Activated effector memory CD4-positive, alpha-beta T cell treated with Interleukin-2 at 50 U/mL for 16 hours (primary cell): ENCODE measurements at places on chromosomes 6 and 20.

DNA sequence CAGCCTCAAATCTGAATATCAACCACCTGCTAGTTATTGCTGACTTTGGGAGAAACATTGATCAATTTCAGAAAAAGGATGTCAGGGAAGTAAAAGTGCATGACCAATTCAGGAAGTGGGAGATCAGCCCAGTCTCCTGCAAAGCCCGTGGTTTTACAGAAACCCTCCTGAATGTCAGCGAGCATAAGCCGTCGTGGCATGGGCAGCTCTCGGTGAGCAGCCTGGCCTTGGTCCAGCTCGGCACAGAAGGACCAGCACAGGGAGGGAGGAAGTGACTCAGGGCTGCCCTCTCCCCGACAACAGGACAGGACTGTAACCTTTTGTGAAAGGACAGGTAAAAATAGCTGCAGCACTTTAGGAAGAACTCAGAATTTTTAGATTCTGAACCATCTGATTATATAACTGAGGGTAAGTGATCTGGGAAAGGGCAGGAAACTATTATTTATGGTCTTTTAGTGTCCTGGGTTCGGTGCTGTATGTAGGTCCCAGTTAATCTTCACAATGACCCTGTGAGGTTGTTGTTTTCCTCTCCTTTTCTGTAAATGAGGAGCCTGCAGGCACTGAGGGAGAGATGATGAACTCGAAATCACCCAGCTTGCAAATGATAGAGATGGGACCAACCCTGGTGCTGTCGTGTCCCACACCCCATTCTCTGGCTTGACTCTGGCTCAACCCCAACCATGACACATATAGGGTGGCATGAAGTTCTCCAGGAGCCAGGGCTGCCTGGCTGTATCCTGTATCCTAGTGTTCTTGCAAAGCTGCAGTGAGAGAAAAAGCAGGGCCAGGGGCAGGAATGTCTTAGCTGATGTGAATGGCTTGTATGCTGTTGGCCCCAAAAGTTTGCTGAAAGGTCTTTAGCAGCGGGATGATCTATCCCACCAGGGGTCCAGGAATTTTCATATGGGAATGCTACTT is 37.6 kb downstream of the NRN1 start:
- no peak for DNase-seq

- no peak for DNase-seq
Observed at GRCh38 chr20:24934101-24934661, 14.9 kb upstream of the CST7 start.

DNA sequence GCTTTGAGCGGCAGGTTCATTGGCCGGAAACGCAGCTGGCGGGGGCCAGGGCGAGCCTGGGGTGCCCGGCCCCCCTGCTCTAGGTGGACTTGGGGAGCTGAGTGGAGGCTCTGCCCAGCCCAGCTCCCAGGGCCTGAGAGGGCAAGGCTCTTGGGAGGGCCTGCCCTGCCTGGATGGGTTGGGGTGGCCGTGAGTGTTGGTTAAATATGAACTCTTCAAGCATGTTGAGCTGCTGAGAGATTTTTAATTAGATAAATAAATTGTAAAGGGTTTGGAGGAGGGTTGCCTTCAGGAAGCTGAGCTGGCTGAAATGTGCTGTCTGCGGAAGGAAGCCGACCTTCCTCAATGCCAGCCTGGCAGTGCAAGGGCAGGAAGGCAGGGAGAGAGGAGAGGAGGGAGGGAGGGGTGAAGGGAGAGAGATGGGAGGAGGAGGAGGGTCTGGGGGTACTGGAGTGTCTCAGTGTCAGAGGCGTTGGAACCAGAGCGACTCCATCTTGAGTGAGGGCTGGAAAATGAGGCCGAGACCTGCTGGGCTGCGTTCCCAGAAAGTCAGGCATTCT is 39.4 kb upstream of the PMEPA1 start:
- DNase-seq: no peak

GRCh38 chr6:43078691-43079090 is 2.6 kb downstream of the PTK7 start:
- DNase-seq: no peak

GRCh38 chr6:157269261-157269794 is 54.0 kb downstream of the TMEM242 start:
- DNase-seq: no peak

DNA sequence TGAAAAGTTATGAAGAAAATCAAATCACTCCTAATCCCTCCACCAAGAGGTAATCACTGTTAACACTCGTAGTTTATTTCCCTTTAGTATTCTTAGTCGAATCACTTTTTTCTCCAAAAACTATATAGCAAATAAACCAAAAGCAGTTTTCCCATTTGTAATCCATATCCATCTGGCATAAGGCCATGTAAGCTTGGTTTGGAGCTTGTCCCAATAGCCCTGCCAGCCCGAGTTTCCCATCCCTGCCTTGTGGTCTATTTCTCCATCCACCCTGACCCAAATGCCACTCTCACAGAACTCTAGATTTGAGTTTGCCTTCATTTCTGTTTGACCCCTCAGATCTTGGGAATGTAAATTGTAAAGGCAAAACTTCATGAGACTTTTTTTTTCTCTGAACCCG is 71.8 kb upstream of the DSP start:
- DNase-seq: no peak

GRCh38 chr20:32522526-32522775 is 62.7 kb downstream of the NOL4L start:
- DNase-seq: no peak

- no peak for DNase-seq
Observed at GRCh38 chr20:58908221-58908620, 55.7 kb downstream of the GNAS start.

DNA sequence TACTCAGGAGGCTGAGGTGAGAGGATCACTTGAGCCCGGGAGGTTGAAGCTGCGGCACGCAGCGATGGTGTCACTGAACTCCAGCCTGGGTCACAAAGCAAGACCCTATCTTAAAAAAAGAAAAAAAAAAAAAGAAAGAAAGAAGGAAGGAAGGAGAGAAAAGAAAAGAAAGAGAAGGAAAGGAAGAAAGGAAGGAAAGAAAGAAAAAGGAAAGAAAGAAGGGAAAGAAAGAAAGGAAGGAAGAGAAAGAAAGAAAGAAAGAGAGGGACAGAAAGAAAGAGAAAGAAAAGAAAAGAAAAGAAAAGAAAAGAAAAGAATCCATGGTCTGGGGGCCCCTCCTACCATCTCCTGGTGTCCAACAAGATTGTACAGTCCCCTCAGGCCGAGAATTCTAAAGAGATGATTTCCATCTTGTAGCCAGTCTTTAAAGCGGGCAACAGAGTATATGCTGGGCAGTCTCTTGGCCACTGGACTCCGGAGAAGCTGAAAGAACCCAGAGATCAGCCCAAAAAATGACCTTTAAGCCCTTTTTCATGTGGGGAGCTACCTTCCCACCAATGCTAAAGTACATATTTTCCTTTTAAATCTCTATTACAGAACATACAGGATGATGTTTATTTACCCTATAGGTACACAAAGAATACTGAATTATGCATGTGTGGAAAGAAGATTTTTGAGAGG is 23.7 kb upstream of the RBL1 start:
- no peak for DNase-seq

GRCh38 chr20:14979453-14979986 is 642.1 kb upstream of the FLRT3 start:
- no peak for DNase-seq

DNA sequence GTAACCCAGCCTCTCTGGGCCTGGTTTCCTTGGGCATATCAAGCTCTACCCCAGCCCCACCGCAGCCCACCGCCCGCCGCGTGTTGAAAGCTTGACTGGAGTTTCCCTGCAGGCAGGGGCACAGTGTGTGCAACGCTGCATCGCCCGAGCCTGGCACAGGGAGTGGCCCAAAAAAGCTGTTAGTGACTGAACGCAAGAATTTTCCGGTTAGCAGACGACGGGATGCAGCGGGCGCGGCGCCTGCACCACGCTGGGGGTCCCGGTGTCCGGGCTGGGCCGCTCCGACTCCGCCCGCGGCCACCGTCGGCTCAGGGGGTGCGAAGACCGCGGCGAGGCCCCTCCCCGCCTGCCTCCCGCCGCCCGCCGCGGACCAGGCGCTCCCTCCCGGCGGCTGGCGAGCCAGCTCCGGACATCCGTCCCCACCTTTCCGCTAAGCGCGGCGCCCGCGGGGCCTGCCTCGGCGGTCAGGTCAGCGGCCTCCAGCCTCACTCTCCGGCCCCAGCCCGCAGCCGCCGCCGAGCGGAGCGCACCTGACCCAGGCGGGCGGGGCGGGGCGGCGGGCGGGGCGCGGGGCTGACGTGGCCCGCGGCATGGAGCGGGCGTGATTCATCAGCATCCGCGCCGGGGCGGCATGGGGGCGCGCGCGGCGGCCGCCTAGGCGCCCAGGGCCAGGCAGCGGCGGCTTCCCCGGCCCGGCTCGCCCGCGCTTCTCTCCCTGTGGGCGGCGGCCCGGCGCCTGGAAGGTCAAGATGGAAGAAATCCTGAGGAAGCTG is at the start of gene ARFGEF3:
TSS of gene ARFGEF3 (plus strand) at position 602 of the 773 bp plus-strand sequence. CDS start at position 750, 148 bp downstream.
- peak; percentile 40 for DNase-seq

- no peak for DNase-seq
Observed at GRCh38 chr6:79280756-79281155, 46.3 kb upstream of the HMGN3 start.

DNA sequence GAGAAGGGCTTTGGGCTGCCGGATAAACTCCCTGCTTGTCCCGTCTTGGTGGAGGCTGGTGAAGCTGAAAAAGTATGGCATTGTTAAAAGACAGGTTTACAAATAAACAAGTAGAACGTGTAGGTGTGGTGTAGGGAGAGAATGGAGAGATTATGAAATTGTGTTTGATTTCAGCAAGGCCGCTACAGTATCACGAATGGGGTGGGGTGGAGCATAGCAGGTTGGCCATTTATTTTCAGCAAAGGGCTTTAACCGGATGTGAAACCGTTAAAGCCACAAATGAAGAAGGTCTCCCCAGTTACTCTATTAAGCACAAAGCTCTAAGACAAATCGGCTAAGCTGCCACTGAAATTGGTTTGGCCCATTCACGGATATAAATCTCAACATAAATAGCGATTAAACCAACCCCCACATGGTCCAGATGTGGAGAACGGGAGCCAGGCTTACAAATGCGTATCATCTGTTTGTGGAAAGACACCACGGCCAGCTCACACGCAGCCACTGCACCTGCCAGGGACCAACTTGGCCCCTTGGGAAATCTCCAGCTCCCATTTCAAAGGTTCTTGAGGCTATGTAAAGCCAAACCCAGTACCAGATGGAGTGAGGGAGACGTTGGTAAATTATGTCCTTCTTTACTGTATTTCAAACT is 94.0 kb downstream of the ZMYND8 start:
- DNase-seq: no peak

GRCh38 chr20:49595811-49596561 is 28.0 kb upstream of the PTGIS start:
- DNase-seq: peak; percentile 35

- no peak for DNase-seq
Observed at GRCh38 chr20:42152575-42152974, 534.4 kb upstream of the CHD6 start.

DNA sequence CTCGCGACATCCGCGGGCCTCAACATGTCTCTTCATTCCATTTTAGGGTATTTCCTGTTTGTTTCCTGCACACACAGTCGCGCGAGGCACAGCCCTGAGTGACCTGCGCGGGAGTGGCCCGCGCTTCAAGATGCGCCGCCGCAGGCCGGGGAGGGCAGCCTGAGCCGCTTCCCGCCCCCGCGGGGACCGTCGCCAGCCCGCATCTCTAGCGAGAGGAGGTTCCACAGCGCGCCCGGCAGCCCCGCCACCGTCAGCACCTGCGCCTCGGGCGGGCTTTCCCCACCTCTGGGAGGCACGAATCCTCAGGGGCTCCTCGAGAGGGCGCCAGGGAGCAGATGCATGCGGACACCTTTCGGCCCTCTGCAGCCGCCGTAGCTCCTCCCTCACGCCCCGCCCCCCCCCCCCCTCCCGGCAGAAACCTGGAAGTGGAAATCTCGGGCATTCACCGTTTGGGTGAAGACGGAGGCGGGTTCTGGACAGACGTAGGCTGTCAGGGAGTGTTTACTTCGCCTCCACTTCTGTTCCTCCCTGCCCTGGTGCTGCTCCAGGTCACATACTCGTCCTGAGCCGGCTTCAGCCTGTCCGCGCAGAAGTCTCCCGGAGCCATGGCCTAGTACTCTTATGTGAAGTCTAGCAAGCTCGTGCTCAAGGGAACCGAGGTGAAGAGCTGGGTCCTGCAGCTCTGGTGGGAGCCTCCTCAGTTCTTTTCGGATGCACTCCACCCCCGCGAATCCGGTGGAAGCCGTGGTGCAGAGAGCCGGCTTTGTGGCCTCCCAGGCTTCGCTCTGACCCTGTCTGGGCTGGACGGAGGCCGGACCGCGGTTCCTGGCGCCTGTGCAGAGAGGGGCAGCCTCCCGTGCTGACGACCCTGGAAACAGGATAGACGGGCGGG is 880.5 kb upstream of the DEFB115 start:
- DNase-seq: peak; percentile 86

DNA sequence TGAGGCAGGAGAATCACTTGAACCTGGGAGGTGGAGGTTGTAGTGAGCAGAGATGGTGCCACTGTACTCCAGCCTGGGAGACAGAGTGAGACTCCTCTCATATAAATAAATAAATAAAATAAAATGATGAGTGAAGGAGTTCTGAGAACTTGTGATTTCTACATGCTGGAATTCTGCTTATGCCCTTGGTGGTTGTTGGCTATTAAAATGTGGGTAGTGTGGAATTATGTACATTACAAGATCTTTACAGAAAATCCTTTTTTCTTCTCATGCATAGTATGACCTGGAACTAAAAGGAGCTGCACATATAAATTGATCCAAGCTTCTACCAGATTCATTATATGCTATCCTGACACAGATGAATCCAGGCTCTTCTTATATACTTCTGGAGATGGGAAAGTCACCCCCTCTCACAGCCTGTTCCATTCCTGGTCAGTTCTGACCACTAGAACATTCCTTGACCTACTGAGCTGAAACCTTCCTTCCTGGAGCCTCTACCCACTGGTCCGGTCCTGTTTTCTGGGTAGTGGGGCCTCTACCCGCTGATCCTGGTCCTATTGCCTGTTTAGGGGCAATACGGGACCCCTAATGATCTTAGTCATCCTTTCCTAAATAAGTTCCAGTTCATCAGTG is 37.7 kb upstream of the TAF8 start:
- no peak for DNase-seq

DNA sequence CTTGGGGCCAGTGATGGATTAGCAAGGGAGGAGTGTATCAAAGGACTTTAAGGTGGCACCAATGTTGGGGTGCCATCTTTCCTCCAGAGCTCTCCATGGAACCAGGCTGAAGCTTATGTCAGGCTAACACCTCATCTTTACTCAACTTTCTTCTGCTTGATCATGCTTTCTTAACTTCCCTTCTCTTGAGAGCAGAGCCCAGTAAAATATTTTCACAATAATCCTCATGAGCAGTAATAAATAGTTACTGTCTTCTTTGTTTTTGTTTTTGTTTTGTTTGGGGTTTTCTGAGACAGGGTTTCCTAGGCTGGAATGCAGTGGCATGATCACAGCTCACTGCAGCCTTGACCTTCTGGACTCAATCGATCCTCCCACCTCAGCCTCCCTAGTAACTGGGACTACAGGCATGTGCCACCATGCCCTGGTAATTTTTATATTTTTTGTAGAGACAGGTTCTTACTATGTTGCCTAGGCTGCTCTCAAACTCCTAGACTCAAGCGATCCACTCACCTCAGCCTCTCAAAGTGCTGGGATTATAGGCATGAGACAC is 127.9 kb upstream of the TOP1 start:
- no peak for DNase-seq
